ENCODE measurements at places on chromosomes 5 and 9.

GRCh38 chr5:33806738-33807442 lies 84.9 kb downstream of the ADAMTS12 start:
- DNase-seq = no peak
- H3K27ac ChIP-seq = no peak overlapping the region
- no peaks in the 10 kb centered on the region for H3K27me3 ChIP-seq
- H3K4me1 ChIP-seq = no peaks in the 10 kb centered on the region
- no peaks in the 10 kb centered on the region for H3K36me3 ChIP-seq

DNA sequence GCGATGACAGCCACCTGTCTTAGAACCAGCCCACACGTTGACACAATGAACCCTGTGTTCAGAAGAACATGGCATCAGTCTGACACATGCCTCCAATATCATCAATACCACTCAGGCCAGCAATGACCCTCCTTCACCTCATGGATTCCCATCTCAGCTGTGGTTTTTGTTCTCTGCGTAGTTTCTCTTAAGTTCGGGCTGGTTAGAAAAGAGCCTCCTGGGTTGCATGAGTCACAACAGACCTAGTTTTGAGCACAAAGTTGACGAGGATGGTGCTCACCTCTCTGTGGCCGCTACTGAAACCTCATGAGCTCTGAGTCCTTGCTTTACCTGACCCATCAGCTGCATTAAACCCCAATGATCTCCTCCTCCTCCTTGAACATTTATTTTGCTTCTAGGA lies 299.9 kb downstream of the SPOCK1 start:
- no peaks in the 10 kb centered on the region for H3K36me3 ChIP-seq
- no peaks in the 10 kb centered on the region for H3K4me1 ChIP-seq
- H3K27ac ChIP-seq = no peak overlapping the region
- DNase-seq = no peak
- H3K4me3 ChIP-seq = no peak overlapping the region

GRCh38 chr5:31237174-31237573 lies 43.7 kb downstream of the CDH6 start:
- H3K36me3 ChIP-seq = no peaks in the 10 kb centered on the region
- H3K4me3 ChIP-seq = no peak overlapping the region
- DNase-seq = no peak
- H3K4me1 ChIP-seq = no peaks in the 10 kb centered on the region

- H3K4me1 ChIP-seq = no peaks in the 10 kb centered on the region
- DNase-seq = no peak
- no peaks in the 10 kb centered on the region for H3K27me3 ChIP-seq
- H3K36me3 ChIP-seq = no peaks in the 10 kb centered on the region
These were observed 140.4 kb downstream of the PSAT1 start for GRCh38 chr9:78437296-78437695.

DNA sequence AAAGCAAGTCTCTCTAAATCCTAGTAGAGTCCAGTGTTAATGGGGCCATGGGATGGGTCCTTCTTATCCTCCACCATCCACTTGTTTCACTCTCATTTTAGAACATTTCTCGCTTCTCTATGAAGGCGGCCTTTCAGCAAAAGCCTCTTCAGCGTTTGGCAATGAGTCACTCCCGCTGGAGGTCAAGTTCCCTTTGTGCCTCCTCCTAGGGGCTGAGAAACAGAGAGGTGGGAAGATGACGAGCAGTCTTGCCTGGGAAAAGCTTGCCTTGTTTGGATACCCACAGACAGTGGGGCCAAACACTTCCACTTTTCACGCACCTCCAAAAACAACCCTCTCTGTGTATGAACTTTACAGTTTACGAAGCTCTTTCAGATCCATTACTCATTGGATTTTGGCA lies 168.8 kb downstream of the GABBR2 start:
- no peak overlapping the region for H3K4me3 ChIP-seq
- DNase-seq = no peak
- no peaks in the 10 kb centered on the region for H3K27me3 ChIP-seq
- no peaks in the 10 kb centered on the region for H3K36me3 ChIP-seq

- H3K4me3 ChIP-seq = no peak overlapping the region
- no peaks in the 10 kb centered on the region for H3K36me3 ChIP-seq
- DNase-seq = no peak
- H3K27ac ChIP-seq = no peak overlapping the region
These were observed 14.8 kb downstream of the SPTLC1 start for GRCh38 chr9:92100237-92100911.
